ENCODE measurements at places on chromosomes 4 and X. TPM values are rescaled to one million over a fixed set of nuclear protein-coding genes. Genes with fewer than 3 reads are reported as not detected.

Gene JCHAIN
- total RNA-seq, result 1.9 TPM

Gene ODAM
- not detected for total RNA-seq

Gene IL2RG
- not detected for total RNA-seq

Gene PDCL2
- total RNA-seq, result not detected

Gene UCP1
- total RNA-seq, result not detected

Gene MAGEA8
- not detected for total RNA-seq

Gene UGT2B7
- not detected for total RNA-seq

Gene FMR1
- 8.1 TPM for total RNA-seq

Gene GUCY1A1
- 0.35 TPM for total RNA-seq

Gene AFF2
- not detected for total RNA-seq
